Breast epithelium (tissue), 4 donors: ENCODE measurements at places on chromosomes 3 and 15.

- no peak for DNase-seq
Measured at GRCh38 chr3:53545310-53545995, 51.0 kb downstream of the CACNA1D start.

GRCh38 chr15:67761343-67761742 is 64.0 kb upstream of the SKOR1 start:
- DNase-seq: no peak

DNA sequence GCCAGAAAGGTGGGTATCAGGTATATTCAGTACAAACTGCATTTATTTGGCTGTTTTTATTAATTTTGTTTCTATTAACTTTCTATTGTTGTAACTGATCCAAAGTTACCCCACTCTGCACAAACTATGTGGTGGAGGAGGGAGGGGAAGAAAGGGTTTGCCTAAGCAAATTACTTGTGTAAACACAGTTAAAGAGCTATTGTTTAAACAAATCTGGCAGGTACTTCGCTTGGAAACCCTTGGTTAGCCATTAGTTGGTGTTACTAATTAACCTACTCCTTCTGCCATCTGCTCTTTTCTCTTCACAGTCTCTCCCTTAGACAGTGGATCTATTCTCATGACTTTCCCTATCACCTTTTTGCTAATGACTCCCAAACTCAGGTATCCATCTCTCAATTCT is 328.4 kb upstream of the NECTIN3 start:
- no peak for DNase-seq

- DNase-seq: no peak
Measured at GRCh38 chr15:32828507-32829186, 110.8 kb downstream of the GREM1 start.

GRCh38 chr15:98854496-98854895 is 153.1 kb downstream of the PGPEP1L start:
- DNase-seq: no peak

GRCh38 chr3:107798381-107798780 is 275.6 kb downstream of the BBX start:
- no peak for DNase-seq

- no peak for DNase-seq
Measured at GRCh38 chr3:42387802-42388651, 22.4 kb downstream of the LYZL4 start.

- no peak for DNase-seq
Measured at GRCh38 chr3:194592798-194593752, 40.1 kb downstream of the TMEM44 start.

- DNase-seq: no peak
Measured at GRCh38 chr3:188338086-188338485, 184.1 kb downstream of the LPP start.

GRCh38 chr3:30098243-30098642 is 508.2 kb upstream of the TGFBR2 start:
- no peak for DNase-seq

GRCh38 chr3:25568525-25569078 is 96.1 kb downstream of the TOP2B start:
- no peak for DNase-seq

GRCh38 chr15:33473714-33474113 is 162.9 kb downstream of the RYR3 start:
- DNase-seq: no peak

GRCh38 chr15:29785136-29785535 is 37.1 kb downstream of the TJP1 start:
- DNase-seq: no peak

DNA sequence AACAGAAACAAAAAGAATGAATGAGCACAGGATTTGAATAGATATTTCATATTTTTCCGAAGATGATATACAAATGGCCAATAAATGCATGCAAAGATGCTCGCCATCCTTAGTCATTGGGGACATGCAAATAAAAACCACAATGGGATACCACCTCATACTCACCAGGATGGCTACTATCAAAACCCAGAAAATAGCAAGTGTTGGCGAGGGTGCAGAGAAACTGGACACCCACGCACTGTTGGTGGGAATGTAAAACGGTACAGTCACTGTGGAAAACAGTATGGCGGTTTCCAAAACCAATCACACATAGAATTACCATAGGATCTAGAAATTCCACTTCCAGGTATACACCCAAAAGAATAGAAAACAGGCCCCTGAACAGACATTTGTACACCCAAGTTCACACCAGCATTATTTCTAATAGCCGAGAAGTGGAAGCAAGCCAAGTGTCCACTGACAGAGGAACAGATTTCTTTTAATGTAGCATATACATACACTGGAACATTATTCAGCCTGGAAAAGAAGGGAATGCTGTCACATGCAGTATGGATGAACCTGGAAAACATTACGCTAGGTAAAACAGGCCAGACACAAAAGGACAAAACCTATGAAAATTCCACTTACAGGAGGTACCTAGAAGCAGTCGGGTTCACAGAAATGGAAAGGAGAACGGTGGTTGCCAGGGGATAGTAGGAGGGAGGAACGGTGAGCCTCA is 3.6 kb downstream of the RNF168 start:
- no peak for DNase-seq

DNA sequence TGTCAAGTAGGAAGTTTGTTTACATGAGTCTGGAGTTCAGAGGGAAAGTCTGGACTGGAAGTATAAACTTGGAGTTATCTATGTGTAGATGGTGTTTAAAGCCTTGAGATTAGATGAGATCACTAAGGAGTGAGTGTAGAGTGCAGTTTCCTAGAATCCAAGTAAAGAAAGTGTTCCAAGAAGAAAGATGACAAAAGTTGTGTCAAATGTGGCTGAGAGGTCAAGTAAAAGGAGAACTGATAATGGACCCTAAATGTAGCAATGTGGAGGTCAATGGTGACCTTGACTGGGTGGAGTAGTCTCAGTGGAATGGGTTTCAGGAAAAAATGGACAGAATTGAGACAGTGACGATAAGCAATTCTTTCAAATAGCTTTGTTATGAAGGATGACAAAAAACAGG is 39.9 kb upstream of the ULK4 start:
- DNase-seq: no peak

GRCh38 chr3:105085506-105085905 is 281.2 kb upstream of the ALCAM start:
- no peak for DNase-seq

- DNase-seq: no peak
Measured at GRCh38 chr3:128455786-128456748, 10.6 kb downstream of the DNAJB8 start.

DNA sequence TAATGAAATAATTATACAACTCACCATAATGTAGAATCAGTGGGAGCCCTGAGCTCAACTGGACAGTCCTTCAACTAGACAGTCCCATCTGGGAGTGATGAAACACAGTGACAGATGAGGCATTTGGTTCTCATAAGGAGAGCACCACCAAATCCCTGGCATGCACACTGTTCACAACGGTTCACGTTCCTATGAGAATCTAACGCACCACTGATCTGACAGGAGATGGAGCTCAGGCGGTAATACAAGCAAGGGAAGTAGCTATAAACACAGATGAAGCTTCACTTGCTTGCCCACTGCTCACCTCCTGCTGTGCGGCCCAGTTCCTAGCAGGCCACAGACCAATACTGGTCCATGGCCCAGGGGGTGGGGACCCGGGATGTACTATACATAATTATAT is 17.0 kb downstream of the PRKAR2A start:
- no peak for DNase-seq

DNA sequence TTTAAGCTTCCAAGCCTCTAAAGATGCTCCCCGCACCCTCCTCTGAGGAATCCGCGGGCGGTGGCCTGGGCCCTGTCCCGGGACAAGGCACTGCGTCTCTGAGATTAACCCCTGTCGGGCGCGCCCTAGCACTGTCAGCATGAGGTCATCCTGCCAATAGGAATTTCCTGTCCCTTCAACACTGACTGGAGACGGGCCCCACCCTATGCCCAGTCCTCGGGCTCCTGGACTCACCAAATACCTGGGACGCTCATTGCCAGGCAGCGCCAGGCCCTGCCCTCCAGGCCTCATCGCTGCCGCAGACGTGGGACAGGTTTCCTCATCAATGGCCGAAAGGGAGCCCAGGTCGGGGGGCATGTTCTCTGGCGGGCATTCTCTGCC is 67.6 kb upstream of the SH3GL3 start:
- no peak for DNase-seq

DNA sequence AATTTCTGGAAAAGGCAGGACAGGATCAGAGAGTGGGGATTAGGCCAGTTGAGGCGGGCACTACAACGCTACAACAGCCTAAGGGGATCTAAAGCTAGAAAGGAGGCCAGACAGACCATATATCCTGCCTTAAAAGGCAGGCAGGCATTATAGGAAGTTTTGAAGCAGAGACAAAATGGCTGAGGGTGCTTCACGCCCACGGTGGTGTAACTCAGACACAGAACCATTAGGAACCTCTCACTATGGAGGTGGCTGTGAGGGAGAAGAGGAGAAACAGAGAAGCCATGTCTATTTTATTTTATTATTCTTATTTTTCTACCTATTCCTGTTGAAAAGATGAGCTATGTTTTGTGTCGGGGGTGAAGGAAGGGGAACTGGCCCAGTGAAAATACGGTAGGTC is 2.1 kb upstream of the USP4 start:
- no peak for DNase-seq

DNA sequence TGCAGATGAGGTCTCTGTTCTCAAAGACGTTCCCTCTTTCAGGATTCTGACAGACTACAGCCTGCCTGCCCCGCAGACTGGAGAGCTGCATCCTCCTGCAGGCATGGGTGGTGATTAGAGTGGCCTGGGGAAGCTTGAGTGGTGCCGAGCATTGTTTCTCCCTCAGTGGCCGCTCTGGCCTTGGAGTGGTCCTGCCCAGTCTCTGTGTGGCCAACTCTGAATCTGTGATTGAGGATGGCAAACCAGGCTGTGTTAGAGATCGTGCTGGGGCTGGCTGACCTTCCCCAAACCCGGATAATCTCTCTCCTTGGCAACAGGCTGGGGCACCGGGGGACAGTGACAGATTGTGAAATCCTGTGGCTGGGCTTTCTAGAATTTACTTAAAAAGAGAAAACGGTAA is 11.0 kb upstream of the ADCY5 start:
- no peak for DNase-seq

DNA sequence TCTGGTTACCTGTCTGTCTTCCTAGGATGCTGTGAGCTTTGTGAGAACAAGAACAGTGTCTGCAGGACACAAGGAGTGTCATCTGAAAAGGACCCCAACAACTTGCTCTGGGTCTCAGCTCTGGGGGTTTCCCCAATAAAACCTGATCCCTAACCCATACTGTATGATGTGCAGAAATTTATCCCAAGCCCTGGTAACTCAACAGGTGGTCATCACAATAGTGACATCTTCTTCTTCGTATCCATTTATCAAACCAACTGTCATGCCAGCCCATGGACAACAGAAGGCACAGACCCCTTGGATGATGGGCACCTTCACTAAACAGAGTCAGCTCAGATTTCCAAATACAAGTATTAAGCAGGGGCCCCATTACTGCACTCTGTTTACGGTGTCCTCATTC is 127.5 kb downstream of the UACA start:
- DNase-seq: no peak

GRCh38 chr3:37887824-37888223 is 26.1 kb downstream of the CTDSPL start:
- no peak for DNase-seq

- no peak for DNase-seq
Measured at GRCh38 chr3:188667926-188668325, 503.8 kb upstream of the TPRG1 start.
